ENCODE measurements at places on chromosomes 4 and X. TPM values are rescaled to one million over a fixed set of nuclear protein-coding genes. Genes with fewer than 3 reads are reported as not detected.

DNA sequence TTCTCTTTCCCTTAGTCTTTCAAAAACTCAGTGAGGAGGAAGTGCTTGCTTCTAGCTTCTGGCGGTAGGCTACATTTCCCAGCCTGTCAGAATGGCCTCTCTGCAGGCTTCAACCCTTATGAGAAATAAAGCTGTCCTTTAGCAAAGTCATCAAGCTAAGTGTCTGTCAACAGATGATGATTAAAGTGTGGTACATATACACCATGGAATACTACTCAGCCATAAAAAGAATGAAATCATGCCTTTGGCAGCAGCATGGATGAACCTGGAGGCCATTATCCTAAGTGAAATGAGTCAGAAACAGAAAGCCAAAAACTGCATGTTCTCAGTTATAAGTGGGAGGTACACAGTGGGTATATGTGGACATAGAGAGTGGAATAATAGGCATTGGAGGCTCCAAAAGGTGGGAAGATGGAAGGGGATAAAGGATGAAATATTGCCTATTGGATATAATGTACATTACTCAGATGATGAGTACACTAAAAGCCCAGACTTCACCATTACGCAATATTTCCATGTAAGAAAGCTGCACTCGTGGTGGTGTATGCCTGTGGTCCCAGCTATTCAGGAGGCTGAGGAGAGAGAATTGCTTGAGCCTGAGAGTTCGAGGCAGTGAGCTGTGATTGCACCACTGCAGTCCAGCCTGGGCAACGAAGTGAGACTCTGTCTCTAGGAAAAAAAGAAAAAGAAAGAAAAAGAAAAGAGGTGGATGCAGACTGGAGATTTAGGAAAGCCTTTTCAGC lies 7.9 kb downstream of the TRIM2 start:
- peak; percentile 44 for DNase-seq

- no peak for DNase-seq
These were observed 27.0 kb downstream of the ENPP6 start for GRCh38 chr4:184190711-184191110.

- DNase-seq, result no peak
These were observed 213.5 kb downstream of the GUCY2F start for GRCh38 chrX:109268340-109268739.

DNA sequence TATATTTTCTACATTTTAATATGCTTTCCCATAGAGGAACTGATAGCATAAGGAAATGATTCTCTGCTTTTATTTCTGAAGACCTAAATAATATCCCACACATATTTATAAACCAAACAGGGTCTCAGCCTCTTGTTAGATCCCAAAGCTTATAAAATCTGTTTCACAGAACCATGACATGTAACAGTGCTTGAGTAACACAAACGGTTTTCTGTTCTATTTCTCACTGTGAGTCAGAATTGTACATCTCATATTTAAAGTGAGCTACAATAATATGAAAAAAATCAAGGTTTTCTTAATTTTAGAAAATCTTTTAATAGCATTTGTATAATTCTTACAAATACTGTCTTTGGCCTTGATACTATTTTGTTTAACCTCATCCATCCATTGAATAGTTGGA lies 51.2 kb downstream of the NR3C2 start:
- no peak for DNase-seq

DNA sequence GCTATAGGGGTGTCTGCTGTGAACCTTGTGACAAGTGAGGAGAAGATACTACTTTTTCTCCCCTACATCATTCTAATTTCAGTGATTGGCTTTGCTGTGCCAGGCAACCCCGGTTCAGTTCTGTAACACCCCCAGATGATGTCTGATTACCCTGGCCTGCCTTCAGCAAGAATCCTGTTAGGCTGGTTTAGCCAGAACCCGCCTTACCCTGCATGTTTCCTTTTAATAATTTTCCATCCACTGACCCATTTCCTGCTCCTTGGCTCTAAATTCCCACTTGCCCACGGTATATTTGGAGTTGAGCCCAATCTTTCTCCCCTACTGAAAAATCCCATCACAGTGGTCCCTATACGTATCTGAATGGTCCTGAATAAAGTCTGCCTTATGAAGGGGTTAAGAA lies 46.5 kb upstream of the HPSE start:
- DNase-seq, result no peak

- DNase-seq, result peak; percentile 34
These were observed 53.8 kb downstream of the APLN start for GRCh38 chrX:129600981-129601424.

GRCh38 chrX:40100537-40101429 lies 3.0 kb upstream of the BCOR start:
- DNase-seq, result no peak

DNA sequence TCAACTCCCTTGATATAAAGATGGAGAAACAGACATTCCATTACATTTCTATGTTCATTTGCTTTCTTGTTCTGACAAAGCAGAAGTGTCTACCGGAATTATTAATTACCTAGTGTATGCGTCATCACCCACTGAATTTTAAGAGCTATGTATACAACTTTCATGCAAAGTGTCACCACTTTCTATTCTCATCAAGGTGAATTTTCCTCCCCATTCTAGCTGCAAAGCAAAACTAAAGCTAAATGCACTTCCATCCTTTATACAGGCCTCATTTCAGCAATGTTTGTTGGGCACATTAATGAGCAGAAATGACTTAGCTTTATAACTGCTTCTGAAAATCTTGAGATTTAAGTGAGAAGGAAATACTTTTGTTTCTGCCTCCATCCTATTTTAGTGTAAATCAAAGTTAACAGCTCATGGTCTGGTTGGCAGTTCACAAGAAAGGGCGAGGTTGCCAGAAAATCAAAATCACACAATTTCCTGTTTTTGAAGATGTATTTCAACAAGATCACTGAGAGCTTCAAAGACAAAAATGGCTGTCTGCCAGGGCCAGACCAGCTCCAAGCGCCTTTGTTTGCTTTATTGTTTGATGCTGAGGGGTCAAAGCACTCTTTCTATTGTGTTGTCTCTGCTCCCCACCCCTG lies 7.2 kb upstream of the FAM9C start:
- no peak for DNase-seq

- no peak for DNase-seq
These were observed 194.1 kb downstream of the SCFD2 start for GRCh38 chr4:53171797-53172196.

GRCh38 chrX:130593911-130594310 lies 192.1 kb downstream of the RBMX2 start:
- DNase-seq, result no peak

DNA sequence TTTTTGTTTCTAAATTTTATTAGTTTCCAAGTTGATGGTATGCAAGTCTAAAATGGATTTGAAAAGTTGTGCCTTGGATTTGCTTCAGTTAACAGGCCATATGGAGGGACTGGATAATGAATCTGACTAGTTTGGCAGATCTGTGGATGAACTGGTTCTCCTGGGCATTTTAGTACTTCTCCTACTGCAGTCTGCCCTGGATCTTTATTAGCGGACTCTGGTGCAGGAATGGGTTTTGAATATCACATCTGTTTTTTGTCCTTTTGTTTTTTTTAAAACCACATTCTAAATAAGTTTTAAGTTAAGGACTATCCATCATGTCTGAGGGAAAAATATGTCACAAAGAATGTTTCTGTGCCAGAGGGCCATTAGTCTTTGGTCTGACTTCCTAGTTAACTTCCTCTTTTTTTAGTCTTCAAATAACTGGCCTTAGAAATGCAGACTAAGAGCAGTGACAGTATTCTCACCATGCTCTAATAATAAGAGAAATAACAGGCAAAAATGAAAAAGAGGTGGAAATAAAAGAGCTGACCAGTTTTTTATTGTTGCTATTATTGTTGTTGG lies 13.9 kb upstream of the DCK start:
- DNase-seq, result no peak

GRCh38 chr4:124890522-124890921 lies 178.0 kb upstream of the ANKRD50 start:
- no peak for DNase-seq

DNA sequence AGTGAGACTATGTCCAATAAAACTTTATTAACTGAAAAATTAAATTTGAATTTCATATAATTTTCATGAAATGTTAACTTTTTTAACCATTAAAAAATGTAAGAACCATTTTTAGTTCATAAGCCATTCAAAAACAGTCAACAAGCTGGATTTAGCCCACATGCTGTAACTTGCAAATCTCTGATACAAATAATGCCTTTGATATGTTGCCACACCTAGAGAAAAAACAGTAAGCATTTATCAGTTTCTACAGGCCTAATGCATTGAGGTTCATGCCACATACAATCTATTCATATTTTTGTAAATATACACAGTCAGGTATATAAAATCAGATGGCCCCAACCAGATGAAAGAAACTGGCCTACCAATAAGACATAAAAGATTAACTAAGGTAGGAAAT lies 52.8 kb downstream of the LCORL start:
- no peak for DNase-seq

- DNase-seq, result no peak
These were observed 310.8 kb upstream of the BOD1L1 start for GRCh38 chr4:13938299-13938698.

- no peak for DNase-seq
These were observed 155.7 kb upstream of the SLIT2 start for GRCh38 chr4:20095805-20096541.

DNA sequence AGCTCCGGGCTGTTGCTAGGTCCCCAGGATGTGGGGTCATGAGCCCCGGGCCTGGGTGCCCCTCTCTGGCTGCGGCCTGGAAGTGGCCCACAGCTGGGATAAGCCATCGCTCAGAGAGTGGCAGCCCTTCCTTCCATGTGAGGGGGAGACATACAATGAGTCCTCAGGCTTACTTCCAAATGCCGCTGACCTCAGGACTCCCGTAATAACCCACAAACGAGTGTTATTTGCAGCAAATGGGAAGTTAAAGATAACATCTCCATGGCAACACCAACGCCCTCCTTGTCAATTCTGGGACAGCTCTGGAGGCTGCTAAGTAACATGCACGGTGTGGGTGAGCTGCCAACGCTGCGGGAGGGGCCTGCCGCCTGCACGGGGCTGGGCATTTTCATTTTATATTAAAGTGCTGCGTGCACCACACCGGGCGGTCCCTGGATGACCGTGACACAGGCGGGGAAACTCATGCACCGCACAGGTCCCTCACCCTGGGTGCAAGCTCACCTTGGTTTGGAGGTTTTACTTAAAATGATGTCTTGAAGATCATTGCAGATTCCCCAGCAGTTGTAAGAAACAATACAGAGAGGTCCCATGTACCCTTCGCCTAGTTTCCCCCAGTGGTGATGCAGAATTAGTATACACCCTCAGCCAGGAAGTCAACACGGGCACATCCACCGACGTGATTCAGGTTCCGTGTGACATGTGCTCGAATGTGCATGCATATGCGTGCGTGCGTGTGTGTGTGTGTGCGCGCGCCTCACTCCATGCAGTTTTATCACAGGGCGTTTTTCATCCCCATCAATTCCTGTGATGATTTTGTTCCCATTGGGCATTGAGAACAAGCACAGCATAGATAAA lies 79.4 kb downstream of the ABLIM2 start:
- DNase-seq, result peak; percentile 48

GRCh38 chrX:100447655-100448397 lies 37.8 kb upstream of the PCDH19 start:
- DNase-seq, result peak; percentile 50

DNA sequence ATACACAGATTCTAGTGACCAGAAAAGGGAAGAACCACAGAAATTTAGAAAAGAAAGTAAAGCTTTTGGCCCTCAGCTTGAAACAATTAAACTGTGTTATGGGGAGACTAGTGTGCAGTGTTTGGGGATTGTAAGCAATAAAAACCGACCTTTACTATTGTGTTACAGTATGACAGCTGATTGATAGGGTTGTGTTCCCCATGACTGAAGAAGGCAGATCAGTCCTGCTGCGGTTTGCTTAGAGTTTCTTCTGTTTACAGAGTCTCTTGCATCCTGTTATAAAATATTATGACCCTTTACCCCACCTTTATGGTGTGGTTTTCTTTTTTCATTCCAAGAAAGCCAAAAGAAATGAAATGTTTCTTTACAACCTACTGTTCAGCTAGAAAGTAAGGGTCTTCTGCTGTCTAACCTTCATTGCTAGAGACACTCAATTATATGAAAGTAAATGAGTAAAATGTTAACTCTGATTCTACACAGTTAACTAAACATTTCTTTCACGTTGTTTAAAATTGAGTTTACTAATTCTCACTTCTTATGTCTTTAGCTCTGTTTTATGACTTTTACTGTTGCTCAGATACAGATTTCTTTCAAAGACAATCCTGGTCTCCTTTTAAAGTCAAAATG lies 18.1 kb downstream of the CHIC1 start:
- peak; percentile 6 for DNase-seq

DNA sequence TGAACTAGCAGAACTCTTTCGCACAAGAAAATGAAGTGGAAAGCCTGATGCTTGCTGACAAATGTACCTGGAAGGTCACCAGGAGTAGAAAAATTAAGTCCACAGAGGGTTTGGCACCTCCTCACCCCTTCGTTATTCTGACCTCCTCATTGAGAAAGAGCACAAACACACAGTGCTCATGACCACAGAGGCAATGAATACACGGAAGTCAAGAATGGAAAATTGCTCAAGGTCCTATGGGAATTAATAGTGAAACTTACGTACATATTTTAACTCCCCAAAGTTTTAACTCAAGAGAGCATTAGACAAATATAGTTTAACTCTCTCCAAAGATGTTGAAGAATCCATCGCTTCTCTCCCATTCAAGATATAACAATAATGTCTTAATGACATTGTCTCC lies 83.6 kb upstream of the CAMK2D start:
- no peak for DNase-seq

DNA sequence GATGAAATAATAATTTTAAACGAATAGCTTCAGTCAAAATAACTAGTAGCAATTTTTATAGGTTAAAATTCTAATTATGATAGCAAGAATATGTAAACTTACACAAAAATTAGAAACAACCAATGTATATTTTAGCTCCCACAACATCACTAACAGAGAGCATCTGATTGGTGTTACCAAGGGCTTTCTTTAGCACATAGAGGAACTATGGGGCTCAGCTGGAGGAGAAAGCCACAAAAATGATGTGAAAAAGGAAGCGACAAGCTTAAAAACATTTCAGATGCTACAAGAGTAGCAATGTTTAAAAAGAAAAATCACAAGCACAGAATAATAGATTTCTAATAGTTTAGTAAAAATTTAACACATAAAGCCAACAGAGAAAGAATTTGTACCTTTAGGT lies 56.3 kb downstream of the ATP8A1 start:
- no peak for DNase-seq

NEXMIF gene
- polyA plus RNA-seq, result 0.28 TPM

FGB gene
- 2,096 TPM for polyA plus RNA-seq

MAGEB6 gene
- not detected for polyA plus RNA-seq

MAGIX gene
- polyA plus RNA-seq, result 7.1 TPM

DRD5 gene
- not detected for polyA plus RNA-seq

SPANXN4 gene
- not detected for polyA plus RNA-seq

GLRA3 gene
- not detected for polyA plus RNA-seq

TBC1D8B gene
- polyA plus RNA-seq, result 6.4 TPM

EXOC1L gene
- polyA plus RNA-seq, result not detected

STARD8 gene
- 1.1 TPM for polyA plus RNA-seq

NALF2 gene
- 0.38 TPM for polyA plus RNA-seq

SPANXA1 gene
- polyA plus RNA-seq, result not detected

SMR3B gene
- not detected for polyA plus RNA-seq

TLR6 gene
- 0.56 TPM for polyA plus RNA-seq
